ENCODE measurements at places on chromosomes 11 and 22.

DNA sequence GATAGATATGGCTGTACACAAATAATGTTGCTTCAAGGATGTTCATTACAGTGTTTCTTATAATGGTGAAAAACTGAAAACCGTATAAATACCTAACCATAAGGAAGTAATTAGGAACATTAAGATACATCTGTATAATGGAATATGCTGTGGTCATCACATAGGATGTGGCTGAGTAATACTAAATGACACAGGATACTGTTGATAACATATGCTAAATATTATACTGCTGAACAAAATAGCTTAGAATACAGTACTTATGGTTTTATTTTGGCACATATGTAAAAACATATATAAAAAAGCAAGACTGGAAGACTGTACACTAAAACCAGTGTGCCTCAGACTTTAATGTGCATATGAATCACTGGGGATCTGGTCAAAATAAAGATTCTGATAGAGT lies 43.8 kb downstream of the FBXO7 start:
- DNase-seq = no peak

- no peak for DNase-seq
Observed at GRCh38 chr11:129852125-129852740, 36.6 kb downstream of the TMEM45B start.

DNA sequence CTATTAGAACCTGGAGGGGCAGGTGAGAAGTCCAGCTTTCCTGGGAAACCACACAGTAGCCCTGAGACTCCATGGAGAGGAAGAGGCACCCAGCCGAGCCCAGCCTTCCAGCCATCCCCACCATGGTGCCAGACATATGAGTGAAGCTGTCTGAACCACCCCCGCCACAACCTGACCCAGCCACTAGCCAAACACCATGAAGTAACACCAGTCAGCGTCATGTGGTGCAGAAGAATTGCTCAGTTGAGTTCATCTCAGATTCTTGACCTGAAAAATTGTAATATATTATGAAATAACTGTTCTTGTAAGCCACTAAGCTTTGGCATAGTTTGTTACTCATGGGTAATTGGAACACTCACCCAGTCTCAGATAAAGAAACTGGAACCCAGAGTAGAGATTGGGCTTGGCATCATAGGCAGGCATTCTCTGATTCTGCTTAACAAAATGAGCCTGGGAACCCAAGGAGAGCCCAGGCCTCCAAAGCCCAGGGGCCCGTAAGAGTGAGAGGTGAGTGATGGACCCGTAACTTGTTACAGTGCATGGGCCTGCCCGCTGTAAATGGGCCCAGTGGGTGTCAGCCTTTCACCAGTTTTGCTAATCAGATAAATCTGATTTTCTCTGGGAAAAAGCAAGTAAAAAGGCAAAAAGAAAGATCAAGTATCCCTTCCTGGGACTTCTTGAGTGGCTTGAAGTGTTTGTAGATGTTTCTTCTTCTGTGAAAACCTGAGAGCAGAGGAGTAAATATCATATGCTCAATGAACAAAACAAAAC lies 305.5 kb downstream of the DDX10 start:
- no peak for DNase-seq

DNA sequence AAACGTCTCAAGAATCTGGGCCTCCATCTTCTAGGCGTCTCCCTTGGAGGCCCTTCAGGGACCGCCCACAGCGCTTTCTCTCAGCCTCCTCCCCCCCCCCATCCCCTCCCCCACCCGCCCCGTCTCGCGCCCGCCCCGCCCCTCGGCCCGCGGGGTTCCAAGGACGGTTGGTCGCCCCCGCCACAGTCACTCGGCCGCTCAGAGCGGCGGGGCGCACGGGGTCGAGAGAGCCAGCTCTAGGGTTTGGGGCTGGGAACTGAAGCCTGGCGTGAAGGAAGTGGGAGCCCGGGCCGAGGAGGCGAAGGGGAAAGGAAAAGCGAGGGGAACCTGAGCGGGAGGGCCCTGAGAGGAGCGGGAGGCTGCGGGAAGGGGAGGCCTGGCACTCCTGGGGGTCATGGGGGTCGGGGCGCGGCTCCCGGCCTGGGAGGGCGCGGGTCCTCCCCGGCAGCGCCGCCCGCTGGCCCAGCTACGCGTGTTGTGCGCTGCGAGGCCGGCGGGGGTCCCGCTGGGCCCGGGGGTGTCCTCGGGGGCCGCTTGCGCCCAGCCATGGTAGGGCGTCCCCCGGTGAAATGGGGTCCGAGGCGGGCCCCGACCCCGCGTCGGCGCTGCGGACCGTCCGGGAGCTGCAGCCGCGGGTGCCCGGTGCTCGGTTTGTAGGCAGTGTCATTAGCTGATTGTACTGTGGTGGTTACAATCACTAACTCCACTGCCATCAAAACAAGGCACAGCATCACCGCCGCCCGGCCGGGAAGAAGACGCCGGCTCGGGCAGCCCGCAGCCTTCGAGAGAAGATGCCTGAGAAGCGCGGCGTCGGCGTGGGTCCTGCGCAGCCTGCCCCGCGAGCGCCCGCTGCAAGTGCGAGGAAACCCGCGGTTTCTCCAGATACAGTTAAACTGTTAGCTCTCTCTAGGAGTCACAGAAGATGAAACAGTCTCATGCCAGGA lies at the start of gene BTG4:
BTG4 (minus strand) TSS at position 91 of the 944 bp plus-strand sequence. CDS start 13,610 bp downstream, outside the sequence.
- peak; percentile 12 for DNase-seq

DNA sequence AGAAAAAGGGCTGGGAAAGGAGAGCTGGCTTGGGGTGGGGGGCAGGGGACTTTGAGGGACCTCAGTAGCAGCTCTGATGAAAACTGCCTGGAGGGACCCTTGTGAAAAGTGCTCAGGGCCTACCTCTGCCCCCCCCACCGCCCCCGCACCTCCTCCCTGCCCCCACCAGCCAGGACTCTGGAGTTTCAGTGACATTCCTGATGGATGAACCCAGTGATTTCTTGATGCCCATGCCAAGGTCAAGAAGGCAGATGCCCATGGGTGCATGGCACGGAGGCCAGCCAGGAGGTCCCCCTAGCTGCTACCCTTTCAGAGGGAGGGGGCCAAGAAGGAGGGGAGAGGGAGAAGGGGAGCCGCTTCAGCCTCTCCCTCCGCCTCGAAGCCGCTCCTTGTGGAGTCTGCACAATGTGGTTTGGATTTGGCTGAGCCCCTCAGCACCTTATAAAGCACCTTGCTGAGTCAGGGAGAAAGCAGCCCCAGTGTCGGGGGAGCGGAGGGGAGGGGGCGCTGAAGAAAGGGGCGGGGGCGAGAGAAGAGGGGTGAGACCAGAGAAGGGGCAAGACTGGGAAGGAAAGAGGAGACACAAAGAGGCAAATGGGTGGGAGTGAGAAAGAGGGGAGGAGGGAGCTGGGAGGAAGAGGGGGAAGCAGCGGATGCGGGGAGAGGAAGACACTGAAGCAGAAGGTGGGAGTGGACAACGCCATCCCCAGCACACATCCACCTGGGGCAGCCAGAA lies 2.1 kb upstream of the CLCF1 start:
- DNase-seq = no peak

DNA sequence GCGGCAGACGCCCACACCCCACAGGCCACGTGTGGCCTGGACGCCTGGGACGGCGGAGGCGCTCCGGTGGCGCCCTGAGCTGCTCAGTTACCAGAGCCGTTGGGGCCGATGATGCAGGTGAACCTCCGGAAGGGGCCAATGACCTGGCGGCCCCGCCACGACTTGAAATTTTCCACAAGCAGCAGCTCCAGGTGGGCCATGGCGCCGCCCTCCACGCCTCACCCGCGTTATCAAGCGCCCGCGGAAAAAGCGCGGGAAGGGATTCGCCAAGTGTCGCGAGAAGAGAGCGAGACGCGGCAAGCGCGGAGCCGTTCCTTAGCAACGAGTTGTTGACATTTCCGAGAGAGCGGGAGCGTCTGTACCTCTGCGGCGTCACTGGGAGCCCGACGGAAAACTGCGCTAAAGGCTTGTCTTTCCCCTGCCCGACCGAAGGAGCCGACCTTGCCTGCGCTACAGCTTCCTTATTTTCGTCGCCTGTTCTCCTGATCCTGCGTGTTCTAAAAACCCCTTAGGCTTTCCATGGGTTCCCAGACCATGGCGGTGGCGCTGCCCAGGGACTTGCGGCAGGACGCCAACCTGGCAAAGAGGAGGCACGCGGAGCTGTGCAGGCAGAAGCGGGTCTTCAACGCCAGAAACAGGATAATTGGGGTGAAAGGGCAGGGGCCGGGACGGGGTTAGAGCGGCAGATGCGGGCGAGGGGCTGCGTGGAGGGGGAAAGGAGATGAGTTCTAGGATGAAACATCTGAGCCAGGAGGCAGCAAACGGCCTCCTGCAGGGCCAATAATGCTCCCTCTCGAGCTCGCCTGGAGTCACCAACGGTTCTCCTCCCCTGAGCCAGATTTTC lies at the start of the genes RIBC2 and SMC1B:
RIBC2 (plus strand) TSS at position 326 of the 844 bp plus-strand sequence; CDS start at position 520, 194 bp downstream.
SMC1B (minus strand) TSS at position 232 of the 844 bp plus-strand sequence; CDS start at position 200, 32 bp downstream.
- peak; percentile 47 for DNase-seq

DNA sequence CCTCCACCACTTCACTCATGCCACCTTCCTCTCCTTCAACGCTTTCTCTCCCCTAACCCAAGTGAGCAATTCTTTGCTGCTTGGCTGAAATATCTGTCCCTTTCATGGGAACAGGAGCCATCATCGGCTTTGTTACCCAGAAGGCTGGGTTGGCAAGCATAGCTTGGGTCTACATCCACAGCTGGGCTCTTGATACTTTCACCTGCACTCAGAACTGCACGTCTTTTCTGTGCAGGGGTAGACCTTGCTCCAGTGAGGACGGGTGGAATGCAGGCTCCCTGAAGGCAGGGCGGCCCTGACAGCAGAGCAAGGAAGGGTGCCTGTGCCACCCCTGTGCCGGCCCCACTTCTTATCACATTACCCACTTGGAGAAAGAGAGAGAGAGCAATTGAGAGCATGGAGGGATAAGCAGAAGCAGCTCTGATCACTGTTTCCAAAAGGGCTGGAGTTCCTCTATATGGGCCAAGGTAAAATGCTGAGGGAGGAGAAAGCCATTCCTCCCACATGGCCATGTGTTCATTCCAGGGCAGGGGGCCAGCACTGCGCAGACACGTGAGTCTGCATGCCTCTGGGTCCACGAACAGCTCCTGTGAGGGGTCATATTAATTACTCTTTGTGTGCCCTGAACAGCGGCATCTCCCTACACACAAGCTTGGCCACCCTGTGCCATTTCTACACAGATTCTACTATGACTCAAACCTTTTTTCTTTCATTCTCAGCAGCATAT lies 181.8 kb downstream of the BUD13 start:
- DNase-seq = no peak

DNA sequence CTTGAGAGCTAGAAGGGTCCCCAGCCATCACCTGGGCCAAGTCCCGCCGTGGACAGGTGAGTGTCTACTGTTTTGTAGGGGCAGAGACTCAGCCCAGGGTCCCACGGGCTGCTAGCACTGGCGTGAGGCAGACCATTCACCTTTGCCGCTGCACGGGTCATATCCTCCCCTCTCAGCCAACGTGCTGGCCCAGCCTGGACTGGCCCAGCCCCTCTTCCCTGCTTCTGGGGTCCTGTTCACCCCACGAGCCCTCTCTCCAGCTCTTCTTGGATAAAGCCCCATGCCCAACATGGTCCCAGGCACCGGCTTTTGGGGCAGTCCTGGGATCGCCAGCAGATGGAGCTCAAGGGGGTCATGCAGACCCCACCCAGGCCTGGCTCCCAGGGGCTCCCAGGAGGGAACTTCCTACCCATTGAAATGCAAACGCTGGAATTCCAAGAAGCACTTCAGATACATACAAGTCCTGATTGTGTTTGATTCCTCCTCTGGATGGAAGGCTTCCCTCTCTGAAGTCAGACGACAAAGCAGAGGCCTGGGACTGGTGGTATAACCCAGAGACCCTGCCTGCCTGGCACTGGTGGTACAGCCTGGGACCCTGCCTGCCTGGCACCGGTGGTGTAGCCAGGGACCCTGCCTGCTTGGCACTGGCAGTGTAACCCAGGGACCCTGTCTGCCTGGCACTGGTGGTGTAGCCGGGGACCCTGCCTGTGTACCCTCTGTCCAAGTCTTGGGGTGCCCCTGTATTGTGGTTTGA lies 8.9 kb upstream of the SEPTIN5 start:
- DNase-seq = no peak

GRCh38 chr11:134385774-134386565 lies 26.1 kb downstream of the B3GAT1 start:
- no peak for DNase-seq

- DNase-seq = no peak
Observed at GRCh38 chr11:128448981-128449713, 138.2 kb downstream of the ETS1 start.

GRCh38 chr22:23398701-23399366 lies 181.3 kb downstream of the IGLL1 start:
- DNase-seq = no peak

DNA sequence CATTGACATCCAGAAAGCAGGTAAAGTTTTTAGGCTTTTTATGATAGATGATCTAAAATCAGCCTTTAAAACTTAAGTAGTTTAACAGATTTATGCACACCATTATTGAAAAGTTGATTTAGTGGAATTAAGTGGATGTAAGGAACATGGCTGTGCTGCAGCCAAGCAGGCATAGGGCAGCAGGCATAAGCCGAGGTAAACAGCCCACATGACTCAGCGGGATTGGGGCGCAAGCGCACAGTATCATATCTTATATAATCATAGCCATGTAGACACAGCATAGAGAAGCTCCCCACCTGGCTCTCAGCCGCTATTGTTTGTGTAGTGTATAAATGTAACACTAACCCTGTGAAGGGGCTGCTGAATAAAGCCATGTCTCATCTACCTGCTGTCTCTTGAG lies 157.5 kb downstream of the WNT11 start:
- no peak for DNase-seq

DNA sequence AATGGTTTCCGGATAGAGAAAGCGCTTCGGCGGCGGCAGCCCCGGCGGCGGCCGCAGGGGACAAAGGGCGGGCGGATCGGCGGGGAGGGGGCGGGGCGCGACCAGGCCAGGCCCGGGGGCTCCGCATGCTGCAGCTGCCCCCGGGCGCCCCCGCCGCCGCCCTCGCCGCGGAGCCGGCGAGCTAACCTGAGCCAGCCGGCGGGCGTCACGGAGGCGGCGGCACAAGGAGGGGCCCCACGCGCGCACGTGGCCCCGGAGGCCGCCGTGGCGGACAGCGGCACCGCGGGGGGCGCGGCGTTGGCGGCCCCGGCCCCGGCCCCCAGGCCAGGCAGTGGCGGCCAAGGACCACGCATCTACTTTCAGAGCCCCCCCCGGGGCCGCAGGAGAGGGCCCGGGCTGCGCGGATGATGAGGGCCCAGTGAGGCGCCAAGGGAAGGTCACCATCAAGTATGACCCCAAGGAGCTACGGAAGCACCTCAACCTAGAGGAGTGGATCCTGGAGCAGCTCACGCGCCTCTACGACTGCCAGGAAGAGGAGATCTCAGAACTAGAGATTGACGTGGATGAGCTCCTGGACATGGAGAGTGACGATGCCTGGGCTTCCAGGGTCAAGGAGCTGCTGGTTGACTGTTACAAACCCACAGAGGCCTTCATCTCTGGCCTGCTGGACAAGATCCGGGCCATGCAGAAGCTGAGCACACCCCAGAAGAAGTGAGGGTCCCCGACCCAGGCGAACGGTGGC lies 15.7 kb downstream of the PIK3IP1 start:
- DNase-seq = no peak

GRCh38 chr11:75553182-75553581 lies 8.9 kb upstream of the SERPINH1 start:
- DNase-seq = no peak

GRCh38 chr22:17268501-17269223 lies 49.4 kb upstream of the ADA2 start:
- no peak for DNase-seq

All from progenitor cell of endocrine pancreas (in vitro differentiated cells).